HL-60 (cell line): ENCODE measurements at places on chromosomes 6 and 20.
A peak's percentile ranks its signal among the peaks of the same experiment; 100 is the strongest.

DNA sequence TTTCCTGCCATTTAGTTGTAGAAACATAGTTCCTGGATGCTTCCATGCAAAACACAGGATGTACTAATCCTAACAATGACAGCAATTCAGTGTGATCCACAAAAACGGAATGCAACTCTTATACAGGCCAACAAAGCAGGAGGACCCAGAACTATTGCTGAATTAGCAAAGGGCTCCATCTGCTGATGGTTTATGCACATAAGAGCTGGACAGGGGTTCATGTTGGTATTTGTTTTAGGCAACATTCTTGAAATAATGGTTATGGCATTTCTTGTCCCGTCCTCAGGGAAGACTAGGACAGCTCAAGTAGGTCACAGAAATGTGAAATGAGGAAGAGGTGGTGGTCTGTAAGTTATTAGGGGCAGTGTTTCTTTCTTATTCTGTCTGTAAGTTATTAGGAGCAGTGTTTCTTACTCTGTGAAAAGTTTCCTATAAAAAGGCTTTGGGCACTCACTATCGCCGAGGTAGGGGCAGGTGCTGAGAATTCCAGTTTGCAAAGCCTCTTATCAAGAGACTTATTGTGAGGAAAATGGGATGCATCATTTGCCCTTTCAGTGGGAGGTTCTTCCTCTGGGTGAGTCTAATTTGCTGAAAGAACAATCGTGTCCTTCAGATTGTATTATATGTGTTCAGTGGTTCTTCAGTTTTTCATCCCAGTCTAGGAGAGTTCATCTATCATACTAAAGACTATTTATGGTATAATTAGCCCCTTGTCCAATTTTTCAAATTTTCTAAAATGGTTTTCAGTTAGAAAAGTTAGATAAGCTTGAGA lies 171.1 kb downstream of the MCHR2 start:
- peak; percentile 25 for DNase-seq

GRCh38 chr6:9481292-9482029 lies 933.4 kb downstream of the TFAP2A start:
- DNase-seq = no peak

GRCh38 chr6:144662812-144663365 lies 377.8 kb downstream of the UTRN start:
- DNase-seq = no peak

DNA sequence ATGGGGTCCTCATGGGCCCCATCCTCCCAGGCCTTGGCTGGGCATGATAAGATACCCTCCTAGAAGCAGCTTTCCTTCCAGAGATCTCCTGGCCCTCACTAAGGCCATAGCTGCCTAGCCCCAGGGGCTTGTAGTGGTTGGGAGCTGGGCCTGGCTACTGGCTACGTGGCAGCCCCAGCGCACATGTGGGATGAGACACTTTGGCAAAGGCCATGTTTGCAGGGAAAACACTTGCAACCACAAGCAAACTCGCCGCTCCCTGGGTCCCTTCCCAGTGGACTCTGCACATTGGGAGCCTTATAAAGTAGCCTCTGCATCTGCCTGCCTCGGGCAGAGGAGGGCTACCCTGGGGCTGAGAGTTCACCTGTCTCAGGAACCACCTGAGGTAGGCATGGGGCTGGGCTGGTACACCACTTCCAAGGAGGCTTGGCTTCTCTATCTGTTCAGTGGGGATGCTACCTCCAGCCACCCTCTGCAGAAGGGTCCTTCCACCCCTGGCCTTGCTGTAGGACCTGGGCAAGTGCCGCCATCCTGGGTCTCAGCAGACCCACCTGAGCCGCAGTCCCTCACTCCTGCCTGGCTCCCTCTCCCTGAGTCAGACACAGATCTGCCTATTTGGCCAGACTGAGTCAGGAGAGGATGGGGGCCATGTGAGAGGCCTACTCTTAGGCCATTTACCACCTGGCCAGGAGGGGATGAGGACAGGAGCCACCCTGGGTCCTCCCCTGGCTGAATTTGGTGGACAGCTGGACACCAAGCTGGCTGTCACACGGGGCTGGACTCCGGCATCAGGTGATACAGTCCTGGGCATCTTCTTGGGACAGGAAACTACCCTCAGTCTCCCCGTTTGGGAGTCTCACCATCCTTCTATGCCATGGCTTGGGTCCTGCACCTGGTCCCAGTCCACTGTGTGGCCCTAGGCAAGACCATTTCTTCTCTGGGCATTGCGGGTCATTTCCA lies at the start of gene BPIFB2:
BPIFB2 (plus strand) TSS at position 329 of the 960 bp plus-strand sequence. CDS start 871 bp downstream, outside the sequence.
- no peak for DNase-seq

GRCh38 chr6:157229713-157230112 lies 93.6 kb downstream of the TMEM242 start:
- no peak for DNase-seq

GRCh38 chr6:225121-225721 lies 67.1 kb upstream of the DUSP22 start:
- DNase-seq = peak; percentile 29

- DNase-seq = no peak
Observed at GRCh38 chr6:96760153-96760687, 77.1 kb downstream of the GPR63 start.

GRCh38 chr6:96502915-96503314 lies 18.7 kb upstream of the UFL1 start:
- DNase-seq = no peak

- no peak for DNase-seq
Observed at GRCh38 chr20:47481330-47482216, 20.1 kb upstream of the NCOA3 start.

DNA sequence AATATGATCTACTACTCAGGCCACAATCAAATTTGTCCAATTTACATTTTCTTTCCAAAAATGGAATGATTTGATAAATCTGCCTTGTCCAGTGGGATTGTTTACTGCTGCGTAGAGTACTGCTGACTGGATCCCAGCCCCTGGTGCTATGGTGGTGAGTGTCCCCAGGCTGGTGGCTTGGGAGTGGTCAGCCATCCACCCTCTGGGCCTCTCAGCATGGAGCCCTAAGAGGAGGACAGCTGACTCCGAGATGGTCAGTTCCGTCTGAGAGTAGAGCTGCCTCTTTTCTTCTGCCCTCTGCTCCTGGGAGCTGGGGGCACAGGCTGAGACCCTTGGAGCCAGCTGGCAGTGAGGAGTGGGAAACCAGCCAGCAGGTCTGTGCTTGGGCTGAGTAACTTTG lies 22.7 kb downstream of the PRDM13 start:
- no peak for DNase-seq

DNA sequence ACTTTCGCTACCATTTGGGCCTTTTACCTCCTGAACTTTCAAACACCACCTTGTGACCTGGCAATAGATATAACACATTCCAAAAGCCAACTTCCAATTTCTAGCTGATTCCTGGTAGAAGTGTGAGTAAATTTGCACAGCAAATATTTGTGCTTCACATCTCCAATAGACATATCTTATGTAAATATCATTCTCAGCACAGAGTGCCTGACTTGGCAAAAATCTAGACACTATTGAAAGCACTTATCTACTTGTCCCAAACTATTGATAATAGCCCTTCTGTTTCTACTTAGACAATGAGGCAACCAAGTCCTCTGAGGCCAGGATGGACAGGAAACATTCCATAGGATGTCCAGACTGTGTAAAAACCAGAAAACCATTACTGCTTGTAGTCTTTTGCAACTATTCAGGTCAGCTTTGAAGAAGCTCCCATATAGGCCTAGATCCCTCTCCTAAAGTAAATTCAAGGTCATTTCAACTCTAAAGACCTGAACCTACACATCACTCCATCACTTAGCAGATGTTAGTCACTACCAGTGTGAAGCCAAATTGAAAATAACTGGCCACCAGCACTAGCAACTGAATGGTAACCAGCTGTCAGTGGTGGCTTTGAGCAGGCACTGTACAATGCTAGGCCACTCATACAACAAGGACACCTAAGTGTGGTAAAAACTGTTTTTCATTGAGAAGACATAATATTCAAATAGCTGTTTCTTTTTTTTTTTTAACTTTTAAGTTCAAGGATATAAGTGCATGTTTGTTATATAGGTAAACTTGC lies 95.3 kb upstream of the RSPO3 start:
- no peak for DNase-seq

DNA sequence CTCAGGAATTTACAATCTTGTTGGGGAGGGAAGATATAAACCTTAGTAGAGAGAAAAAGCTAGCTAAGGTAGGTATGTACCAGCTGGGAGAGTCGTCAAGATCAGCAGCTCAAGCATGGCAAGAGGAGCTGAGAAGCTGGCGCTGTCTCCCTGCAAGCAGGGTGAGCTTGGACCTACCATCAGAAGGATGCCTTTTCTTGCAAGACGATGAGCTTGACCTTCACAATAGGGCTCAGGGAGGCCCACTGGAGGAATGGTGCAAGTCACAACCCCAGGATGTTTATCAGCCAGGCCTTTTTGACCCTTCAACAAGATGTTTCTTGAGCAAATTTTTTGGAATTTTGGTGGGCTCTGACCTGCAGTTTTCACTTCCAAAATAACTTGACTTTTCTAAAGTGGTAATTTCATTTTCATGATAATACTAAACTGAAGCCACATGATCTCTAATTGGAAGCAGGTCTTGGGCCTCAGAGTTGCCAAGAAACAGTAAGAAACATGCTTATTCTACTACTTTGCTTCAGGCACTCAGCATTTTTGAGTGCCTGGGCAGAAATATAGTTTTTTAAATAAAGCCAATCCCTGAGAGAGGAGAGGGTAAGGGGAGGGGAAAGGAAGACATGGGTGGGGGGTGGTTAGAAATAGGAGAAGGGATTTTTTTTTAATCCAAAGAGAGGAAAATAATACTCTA lies 258.1 kb downstream of the CLIC5 start:
- DNase-seq = no peak

DNA sequence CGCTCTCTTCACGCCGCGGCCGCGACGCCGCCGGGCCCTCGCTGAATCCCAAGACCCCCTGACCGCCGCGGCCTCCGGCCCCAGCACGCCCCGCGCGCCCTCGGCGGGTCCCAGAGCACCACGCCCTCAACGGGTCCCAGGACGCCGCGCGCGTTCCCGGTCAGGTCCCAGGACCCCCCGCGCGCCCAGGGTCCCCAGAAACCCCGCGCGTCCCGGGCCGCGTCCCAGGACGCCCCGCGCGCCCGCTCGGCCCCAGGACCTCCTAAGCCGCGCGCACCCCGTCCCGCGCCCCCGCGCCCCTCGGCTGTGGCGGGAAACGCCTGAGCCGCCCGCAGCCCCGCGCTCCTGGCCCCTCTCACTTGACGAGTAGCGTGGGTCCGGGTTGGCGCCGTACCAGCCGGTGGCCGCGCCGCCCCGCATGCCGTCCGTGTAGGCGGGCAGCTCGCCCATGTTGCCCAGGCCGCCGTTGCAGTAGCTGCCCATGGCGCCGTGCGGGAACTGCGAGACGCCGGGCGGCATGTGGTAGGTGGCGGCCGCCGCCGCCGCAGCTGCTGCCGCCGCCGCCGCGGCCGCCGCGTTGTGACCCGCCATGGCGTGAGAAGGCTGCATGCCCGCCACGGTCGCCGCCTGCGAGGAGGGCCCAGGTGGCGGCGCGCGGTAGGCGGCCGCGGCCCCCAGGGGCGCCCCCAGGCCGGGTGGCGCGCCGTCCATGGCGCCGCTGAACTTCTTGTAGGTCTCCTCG lies 556 bp downstream of the NKX2-4 start:
- DNase-seq = no peak

DNA sequence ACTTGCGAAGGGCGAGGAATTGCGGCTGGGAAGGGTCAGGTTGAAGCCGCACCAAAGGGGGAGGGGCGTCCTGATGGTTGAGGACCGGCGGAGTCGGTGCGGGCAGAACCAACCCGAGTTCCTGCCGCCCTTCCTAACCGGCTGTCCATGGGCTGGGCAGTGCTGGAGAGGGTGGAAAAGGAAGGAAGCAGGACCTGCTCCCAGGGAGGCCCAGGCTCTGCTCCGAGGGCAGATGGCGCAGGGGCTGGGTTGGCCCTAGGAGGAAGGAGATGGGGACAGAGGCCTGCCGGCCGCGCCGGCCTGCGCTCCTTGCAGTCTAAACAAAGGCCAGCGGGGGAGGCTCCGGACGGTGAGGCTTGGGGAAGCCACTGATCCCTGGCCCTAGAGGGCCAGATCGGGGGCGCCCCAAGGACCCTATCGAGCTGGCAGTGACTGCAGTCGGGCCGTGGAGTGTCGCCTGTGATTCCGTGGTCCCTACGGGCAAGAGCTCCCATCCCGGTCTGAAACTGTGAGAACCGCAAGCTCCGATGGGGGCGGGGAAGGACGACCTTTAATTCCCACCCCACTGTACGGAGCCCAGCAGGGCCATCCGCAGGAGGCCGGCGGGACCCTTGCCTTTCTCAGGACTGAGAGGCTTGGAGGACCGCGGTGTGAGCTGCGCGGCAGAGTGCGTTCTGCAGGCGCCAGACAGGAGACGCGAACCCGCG lies 39.4 kb downstream of the YTHDF1 start:
- DNase-seq = no peak

DNA sequence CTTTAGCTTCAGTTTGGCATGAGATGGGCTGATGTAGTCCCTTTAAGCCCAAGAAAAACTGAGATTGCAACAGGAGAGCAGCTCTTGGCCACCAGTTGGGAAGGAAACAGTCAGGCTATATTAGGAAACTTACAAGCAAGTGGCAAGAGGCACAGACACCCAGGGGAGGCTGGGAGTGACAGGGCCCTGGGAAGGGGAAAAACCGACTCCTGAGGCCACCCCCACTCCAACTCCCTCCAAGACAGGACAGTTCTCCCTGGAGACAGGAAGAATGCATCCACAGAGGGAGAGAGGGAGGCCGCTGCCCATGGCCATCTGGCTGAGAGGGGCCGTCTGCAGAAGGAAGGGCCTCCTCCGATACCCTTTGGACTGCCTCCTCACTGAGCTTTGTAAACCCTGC lies 20.5 kb downstream of the JPH2 start:
- no peak for DNase-seq
